ENCODE measurements at places on chromosomes 11 and 22.

- no peak for DNase-seq
Measured at GRCh38 chr11:44127130-44127529, 31.7 kb downstream of the EXT2 start.

DNA sequence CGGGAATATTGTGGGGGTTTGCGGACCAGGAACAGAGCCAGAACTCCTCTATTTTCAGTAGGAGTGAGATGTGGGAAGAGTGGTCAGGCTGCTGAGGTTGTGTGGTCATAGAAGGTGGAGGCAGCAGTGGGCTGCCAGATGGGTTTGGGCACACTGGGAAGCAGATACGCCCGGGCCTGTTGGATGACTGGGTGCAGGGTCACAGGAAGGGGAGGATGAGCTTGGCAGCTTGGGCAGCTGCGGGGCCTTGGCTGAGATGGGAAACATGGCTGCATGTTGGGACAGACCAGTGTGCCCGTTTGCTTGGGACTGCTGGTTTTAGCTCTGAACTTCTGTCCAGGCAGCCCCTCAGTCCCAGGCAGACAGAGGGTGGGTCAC lies 11.4 kb downstream of the SHANK3 start:
- no peak for DNase-seq

- peak; percentile 41 for DNase-seq
Measured at GRCh38 chr11:47388697-47389576, 10.6 kb upstream of the SPI1 start.

GRCh38 chr11:6402561-6402981 lies 12.3 kb downstream of the SMPD1 start:
- no peak for DNase-seq

- no peak for DNase-seq
Measured at GRCh38 chr22:35204807-35205775, 52.2 kb upstream of the HMGXB4 start.

GRCh38 chr22:43500792-43501785 lies 89.3 kb downstream of the MPPED1 start:
- no peak for DNase-seq

GRCh38 chr11:78208257-78209165 lies 19.8 kb downstream of the USP35 start:
- no peak for DNase-seq

GRCh38 chr22:50016308-50016987 lies 3.9 kb upstream of the IL17REL start:
- DNase-seq: no peak

DNA sequence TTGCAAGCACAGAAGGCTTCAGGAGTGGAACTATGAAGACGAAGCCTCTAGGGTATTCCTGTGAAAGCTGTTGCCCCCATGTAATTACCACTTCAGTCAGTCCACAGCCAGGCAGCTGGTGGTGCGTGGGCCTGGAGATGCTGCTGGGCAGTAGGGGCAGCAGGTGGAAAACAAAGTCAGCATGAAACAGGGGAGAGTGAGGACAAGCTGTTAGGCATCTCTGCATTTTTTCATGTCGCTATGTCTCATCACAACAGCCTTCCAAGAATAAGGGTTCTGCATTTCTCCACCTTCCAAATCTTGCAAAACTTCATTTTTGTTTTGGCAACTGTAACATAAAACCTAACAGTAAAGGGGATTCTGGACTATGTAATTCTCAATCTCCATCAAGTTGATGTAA lies 757.5 kb downstream of the NELL1 start:
- no peak for DNase-seq

DNA sequence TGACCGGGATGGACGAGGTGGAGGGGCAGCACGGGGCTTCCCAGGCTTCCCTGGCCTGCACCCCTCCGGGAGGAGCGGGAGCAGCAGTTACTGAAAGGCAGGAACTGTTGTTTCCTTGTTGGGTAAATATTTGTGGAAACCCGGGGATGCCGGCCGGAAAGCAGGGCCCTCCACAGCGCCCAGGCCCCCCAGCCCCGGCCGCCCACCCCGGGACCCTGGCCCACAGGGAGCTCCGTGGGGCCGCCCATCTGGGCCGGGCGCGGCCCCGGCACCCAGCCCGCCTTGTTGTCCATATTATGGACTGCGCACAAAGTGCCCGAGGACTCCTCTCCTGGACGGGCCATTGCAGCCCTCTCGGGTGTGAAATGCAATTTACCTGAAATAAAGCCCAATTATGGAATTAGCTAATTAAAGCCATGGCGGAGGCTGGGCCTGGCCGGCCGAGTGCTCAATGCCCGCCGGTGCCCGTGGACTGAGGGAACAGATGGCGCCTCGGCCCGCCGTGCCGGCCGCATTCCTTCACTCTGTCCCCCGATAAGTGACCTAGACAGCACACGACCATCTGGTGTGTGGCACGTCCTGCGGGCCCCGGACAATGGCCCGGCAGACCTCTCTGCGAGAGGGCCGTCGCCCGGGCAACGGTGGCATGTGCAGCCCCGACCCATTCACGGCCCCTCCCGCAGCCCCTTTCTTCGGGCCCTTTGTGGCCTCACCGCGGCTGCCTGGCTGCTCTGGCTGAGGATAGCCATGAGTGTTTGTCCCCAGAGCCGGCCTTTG lies 35.4 kb downstream of the CDKN1C start:
- DNase-seq: no peak

- no peak for DNase-seq
Measured at GRCh38 chr11:124707829-124708228, 31.9 kb upstream of the NRGN start.

DNA sequence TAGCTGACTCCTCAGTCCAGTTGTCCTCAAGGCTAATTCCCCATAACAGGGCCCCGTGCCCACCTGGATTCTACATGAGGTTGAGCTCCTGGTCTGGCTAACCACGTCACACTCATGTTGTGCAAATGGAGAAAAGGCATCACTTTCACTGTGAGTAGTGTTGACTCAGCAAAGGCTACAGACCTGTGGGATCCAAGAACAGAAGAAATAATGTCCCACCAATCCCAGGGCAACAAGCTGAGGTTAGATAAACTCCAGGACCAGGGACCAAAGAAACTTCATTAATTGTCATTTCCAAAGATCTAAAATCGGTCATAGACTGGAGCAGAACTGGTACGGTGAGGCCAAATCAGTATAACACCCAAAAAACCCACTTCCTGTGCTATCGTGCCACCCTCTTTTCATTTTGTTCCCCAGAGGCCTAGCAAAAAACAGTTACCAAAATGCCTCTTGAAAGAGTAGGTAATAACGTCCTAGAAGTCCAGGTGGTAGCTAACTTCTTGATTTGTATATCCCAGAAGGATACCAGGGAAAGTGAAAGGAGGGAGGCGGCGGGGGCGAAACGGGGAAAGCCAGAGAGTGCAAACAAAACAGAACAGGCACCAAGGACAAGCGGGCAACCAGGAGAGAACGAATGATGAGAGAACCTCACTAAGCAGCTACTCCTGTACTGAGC lies 1.4 kb downstream of the PCSK7 start:
- no peak for DNase-seq

DNA sequence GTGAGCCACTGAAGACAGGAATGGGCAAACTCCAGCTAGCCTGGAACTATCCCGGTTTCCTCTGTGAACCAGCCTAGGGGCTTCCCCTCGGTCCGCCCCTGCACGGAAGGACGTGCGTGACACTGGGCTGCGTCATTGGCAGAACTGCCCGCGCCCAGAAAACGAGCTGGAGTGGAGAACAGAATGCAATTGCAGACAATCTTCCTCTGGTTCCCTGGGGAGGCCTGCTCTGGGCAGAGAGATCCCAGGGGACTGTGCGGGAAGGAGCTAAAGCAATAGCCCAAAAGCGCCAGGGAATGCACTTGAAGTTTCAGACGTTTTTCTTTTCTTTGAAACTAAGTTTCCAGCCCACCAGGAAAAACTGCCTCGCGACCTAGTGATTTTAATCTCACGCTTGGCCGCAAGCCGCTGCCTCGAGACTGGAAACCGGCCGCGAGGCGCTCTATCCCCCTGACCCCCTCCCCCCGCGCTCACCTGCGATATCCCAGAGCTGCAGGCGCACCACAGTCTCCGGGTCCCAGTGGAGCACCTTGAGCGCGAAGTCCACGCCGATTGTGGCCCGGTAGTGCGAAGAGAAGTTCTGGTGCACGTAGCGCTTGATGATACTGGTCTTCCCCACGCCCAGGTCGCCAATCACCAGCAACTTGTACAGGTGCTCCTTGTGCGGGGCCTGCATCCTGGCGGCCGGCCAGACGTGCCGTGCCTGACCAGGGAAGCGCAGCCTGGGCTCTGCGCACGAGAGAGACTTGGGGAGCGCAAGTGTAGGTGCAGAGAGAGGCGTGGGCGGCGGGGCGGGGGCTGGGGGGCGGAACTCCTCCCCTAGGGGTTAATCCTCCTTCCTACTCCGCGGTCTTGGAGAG lies at the start of gene RAB38:
Gene RAB38, minus strand, starts transcription at position 735 of the 860 bp plus-strand sequence. Its CDS starts 59 bp downstream, at position 676.
- peak; percentile 89 for DNase-seq

- no peak for DNase-seq
Measured at GRCh38 chr22:48901324-48901723, 926.3 kb downstream of the BRD1 start.

DNA sequence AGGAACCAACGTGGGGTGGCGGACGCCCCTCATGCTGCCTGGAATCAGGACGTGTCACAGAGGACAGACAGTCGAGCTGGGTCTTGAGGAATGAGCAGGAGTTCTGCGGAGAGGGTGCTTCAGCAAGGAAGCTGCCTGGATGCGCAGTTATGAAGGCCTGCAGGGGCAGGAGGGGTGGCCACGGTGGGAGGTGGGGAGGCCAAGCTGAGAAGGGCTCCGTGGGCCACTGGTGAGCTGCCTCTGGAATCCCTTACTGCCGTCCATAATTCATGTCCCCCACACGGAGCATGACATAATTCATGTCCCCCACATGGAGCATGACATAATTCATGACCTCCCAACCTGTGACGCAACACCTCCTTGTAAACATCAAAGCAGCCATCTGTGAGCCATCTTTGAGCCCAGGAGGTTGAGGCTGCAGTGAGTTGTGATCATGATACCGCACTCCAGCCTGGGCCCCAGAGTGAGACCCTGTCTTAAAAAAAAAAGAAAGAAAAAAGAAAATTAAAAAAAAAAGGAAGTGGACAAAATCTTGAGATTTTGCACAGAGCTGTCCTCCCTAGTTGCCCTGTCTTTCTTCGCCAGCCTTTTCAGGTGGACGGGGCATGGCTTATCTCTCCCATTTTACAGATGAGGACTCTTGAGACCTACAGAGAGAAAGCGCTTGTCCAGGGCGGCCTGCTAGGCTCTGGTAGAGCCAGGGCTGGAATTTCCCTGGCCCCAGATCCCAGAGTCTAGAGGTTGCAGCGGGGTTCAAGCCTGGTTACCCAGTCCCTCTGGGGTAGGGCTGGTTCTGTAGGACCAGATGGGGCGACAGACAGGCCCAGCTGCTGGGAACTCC lies 24.3 kb upstream of the PICK1 start:
- peak; percentile 72 for DNase-seq

DNA sequence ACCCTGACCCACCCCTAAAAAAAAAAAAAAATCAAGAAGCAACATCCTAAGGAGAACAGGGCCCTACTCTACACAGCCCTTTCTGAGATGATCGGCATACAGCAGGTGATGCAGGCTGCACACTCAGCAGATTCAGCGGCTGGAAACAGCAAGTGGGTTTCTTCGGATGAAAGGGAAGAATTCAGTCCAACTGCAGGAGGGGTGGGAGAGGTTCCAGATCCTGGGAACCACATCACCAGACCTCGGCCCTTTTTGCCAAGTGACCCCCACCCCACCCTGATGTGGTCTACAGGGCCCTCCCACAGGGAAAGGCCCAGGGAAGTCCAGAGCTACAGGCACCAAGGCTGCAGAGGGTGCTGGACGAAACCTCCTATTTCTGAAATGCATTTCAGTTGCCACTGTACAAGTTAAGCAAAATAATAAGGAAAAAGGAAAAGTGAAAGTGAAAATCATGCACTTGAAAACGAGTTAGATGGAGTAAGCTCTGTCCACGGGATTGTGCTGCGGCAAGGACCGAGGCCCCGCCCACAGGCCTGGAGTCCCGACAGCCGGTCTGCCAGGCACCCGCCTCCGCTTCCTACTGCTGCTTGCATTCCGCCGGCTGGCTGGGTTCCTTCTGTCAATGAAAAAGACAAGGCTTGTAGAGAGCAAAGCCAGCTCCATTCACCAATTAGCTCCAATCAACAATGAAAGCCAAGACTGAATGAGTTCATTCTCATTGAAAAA lies 16.0 kb upstream of the PHLDA2 start:
- DNase-seq: peak; percentile 96

- no peak for DNase-seq
Measured at GRCh38 chr11:30710221-30710620, 124.1 kb upstream of the MPPED2 start.

- no peak for DNase-seq
Measured at GRCh38 chr11:13061294-13061990, 52.3 kb downstream of the RASSF10 start.

DNA sequence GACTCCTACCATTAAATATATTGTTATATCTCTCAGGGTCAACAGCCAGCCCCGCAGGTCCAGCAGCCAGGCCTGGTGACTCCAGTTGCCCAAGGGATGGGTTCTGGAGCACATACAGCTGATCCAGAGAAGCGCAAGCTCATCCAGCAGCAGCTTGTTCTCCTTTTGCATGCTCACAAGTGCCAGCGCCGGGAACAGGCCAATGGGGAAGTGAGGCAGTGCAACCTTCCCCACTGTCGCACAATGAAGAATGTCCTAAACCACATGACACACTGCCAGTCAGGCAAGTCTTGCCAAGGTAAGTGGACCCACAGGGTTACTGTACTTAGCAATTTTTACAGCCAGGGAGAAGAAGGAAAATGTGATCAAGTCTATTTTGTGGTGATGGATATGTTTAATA lies 35.1 kb downstream of the EP300 start:
- peak; percentile 84 for DNase-seq

- no peak for DNase-seq
Measured at GRCh38 chr11:131185915-131186314, 184.5 kb upstream of the NTM start.

- no peak for DNase-seq
Measured at GRCh38 chr22:40051322-40051721, 56.6 kb downstream of the FAM83F start.

GRCh38 chr11:69651834-69652620 lies 11.1 kb downstream of the CCND1 start:
- DNase-seq: no peak
